ENCODE measurements at places on chromosomes 5 and 9.

DNA sequence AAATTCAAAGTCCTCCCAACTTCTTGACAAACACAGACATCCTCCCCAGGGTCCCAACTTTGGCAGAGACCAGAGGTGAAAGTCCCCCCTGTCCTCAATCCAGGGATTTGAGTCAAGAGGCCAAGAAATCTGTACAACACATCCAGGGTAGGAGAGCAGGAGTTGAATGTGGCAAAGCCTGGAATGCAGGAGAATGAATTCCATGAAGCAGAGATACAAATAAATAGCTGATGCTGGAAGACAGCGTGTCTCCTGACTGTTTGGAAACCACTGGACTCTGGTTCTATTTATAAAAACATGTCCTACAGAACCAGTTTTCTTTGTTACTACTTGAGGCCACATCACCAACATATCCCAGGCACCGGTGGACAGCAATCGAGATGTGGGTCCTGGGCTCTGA, 43.7 kb upstream of the SLIT3 start:
- no peak for DNase-seq

DNA sequence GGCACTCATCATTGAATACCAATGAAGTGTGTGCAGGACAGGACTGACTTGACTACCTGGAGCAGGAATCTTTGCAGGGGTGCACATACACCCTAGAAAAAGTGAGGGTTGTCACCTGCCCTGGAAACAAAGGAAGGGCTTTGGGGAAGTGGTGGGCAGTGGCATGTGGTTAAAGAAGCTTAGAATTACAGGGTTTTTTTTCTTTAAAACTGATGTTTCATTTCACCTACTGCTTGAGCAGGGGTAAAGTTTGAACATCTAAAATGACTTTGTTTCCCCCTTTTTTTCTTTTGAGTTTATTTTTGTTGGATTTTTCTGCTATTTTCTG, 2.0 kb upstream of the KDM3B start:
- no peak for DNase-seq

DNA sequence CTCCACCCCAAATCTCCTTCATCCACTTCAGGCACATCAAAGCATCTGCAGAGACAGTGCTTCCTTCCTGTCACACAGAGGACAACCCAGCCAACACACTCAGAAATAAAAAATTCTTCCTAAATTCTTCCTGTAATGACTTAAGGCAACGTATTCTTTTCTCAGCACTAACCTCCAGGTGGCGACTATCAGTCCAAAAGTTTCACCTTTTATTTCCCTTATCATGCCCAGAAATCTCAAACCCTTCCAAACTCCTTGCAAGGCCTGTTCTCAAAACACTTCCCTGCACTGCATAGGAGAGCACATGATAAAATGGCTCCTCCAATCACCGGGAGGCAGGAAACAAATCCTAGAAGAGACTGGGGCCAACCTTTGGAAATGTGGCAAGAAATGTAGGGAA, 35.1 kb downstream of the SLIT3 start:
- DNase-seq, result no peak

DNA sequence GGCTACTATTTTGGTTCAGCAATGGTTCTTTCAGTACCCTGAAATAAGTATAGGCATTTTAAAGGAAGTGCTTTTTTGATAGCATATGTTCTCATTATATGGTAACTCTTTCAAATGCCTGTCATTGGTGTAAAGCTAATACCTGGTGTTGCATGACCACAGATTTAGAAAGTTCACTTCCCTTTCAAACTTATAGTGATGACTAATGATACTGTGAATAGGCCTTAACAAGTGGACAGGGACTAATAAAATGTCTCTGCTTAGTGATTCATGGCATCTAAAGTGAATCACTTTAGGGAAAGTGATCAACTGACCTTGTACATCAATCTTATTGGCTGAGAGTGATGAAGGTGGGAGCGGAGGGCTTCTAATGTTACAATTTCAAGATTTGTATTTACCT, 21.6 kb downstream of the MRPL22 start:
- no peak for DNase-seq

- no peak for DNase-seq
Measured at GRCh38 chr5:127112347-127112864, 39.1 kb upstream of the C5orf63 start.

- DNase-seq, result peak; percentile 82
Measured at GRCh38 chr5:139763930-139764791, 31.4 kb upstream of the PSD2 start.

DNA sequence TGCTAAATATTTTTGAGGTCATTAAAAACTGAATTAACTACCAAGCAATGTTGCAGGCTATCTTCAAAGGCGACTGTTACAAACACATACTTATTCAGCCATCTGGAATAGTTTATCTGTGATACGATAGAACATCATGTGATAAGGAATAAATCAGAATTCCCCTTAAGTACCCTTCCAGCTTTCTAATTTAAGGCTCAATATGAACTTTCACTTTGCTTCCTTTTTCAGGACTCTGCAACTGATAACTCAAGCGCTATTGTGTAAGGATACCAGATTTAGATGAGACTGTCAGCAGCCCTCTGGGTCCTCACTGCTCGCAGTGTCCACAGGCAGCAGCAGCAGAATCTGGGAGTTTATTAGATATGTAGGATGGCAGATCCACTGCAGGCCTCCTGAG, 416.3 kb downstream of the SPATA31D1 start:
- DNase-seq, result peak; percentile 43

GRCh38 chr5:34899066-34899465, 16.2 kb downstream of the RAD1 start:
- DNase-seq, result no peak

Data from kidney (tissue), 22 donors.